ENCODE measurements at places on chromosomes 2 and 18.

DNA sequence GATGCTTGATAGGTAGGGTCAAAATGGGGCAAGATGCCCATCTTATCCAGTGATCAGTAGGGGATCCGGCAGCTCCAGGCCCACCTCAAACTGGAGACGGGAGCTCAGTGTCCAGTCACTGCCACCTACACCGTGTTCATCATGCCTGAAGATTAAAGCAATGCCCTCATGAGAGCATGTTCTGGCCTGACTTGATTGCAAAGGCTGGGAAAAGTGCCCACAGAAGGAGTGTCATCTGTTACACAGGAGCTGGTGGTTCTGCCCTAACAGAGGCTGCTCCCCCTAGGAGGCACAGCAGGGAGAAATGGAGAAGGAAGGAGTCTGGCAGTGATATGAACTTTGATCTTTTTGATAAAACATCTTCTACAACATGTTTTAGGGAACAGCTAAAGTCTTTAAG, 92.3 kb downstream of the CCBE1 start:
- DNase-seq, result no peak

DNA sequence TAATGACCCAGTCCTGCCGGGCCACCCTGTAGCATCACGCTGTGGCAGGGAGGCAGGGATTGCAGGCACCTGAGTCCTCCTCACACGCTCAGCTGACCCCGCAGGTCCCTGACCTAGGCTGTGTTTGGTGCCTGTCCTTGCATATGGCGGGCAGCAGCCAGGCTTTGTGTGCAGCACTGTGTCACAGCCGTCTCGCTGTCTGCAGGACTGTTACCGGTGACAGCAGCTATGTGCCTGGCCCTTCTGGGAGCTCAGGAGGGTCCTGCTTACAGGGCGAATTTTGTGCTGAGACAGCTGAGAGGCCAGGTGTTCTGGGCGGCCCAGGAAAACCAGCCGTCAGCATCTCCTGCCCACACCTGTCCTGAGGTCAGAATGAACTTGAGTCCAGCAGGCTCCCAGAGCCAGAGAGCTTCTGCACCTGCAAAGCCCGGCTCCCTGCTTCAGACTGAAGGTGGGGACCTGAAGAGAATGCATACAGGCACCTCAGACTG, 10.4 kb upstream of the ARID5A start:
- DNase-seq, result no peak

GRCh38 chr2:147006736-147007141, 838.1 kb upstream of the ACVR2A start:
- DNase-seq, result no peak

- DNase-seq, result no peak
Measured at GRCh38 chr2:46318579-46319460, 21.6 kb downstream of the EPAS1 start.

GRCh38 chr2:189772212-189772611, 9.6 kb upstream of the OSGEPL1 start:
- DNase-seq, result no peak

DNA sequence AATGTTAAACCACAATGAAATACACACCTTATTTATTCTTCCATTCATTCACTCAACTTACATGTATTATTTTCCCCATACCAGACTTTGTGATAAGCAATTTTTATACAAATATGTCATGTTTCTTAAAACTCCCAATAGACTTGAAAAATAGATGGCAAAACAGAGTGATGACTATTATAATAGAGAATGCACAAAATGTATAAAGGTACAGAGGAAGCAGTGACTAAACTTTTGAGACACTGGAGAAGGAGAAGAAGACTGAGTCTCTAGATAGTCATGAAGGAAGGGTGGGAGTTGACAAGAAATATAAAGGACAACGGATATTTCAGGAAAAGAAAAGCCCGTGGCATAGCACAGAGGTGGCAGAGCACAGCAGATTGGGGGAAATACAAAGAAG, 198.1 kb upstream of the SLC39A10 start:
- no peak for DNase-seq

DNA sequence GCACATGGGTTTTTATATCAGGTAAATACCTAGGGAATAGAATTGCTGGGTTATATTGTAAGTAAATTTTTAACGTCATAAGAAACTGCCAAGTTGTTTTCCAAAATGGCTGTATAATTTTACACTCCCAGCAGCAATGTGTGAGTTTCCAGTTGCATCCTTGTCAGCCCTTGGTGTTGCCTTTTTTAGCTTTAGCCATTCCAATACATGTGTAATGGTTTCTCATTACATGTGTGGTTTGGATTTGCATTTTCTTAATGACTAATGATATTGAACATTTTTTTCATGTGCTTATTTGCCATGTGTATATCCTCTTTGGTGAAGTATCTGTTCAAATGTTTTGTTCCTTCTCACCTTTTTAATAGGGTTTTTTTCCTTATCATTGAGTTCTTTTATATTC, 70.8 kb downstream of the ABI2 start:
- no peak for DNase-seq

GRCh38 chr2:17518212-17519154, at the start of gene RAD51AP2:
Gene RAD51AP2 (minus strand): TSS chr2:17518440. CDS start chr2:17518415, 25 bp downstream.
- no peak for DNase-seq

GRCh38 chr18:56579451-56579850, 58.9 kb downstream of the TXNL1 start:
- no peak for DNase-seq

DNA sequence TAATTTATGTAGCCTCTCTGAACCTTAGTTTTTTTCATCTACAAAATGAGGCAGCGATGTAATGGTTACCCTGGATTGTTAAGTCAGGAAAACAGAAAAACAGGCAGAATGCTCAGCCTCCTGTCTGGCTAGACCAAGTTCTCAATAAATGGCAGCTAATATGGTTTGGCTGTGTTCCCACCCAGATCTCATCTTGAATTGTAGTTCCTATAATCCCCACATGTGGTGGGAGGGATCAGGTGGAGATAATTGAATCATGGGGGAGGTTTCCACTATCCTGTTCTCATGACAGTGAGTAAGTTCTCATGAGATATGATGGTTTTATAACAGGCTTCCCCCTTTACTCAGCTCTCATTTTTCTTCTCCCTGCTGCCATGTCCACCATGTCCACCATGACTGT, 220.0 kb downstream of the CMPK2 start:
- DNase-seq, result no peak

DNA sequence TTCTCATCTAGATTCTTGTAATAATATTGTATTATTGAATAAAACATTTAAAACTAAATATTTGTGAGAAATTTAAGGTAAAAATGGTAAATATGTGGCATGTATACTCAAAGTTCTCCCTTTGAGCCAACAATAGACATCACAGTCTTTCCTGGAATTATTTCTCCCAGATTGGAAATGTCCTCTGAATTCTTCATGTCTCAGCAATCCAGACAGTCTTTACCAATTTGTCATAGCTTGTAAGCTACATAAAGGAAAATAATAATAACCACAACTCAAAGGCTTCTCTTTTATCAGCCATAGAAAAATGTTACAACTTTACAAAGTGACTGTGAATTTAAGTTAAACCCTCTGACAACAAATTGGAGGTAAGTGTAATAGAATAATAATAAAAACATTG, 784.9 kb downstream of the EPHA4 start:
- DNase-seq, result peak; percentile 12

DNA sequence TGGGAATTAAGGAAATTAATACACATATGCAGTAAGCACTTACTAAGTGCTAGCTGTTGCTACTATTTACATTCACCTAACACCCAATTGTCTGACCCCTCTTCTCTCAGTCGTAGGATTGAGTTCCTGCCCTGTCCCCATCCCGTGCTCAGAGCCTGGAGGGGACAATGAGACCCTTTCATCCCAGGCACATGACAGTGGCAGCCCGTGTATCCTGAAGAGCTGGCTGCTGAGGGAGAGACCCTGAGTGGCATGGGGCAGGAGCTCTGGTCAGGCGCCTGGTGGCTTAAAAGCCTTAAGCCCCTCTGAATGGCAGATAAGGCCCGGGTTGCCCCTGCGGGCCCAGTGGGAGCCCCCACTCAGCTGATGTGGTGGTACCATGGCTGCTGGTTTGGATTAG, 99.0 kb downstream of the DYSF start:
- no peak for DNase-seq

DNA sequence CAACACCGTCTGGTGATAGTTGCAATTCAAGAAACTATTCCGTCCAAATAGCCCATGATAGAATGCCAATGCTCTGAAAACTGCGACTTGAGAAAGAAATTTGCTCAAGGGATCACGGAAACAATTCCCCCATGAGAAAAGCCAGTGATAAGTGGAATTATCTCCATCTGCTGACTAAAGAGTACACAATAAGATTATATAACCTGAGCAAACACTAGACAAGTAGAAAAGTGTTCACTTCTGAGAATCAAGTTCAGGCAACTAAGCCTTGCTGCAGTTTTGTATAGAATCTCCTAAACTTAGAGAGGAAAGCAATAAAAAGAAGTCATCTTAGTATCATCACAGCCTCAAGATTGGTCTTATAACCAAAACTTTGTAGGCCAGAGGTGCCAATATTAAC, 336.3 kb upstream of the NRXN1 start:
- DNase-seq, result no peak

GRCh38 chr2:144747571-144747970, 227.7 kb upstream of the ZEB2 start:
- DNase-seq, result no peak

GRCh38 chr2:170829036-170829435, 12.3 kb downstream of the GAD1 start:
- DNase-seq, result no peak

DNA sequence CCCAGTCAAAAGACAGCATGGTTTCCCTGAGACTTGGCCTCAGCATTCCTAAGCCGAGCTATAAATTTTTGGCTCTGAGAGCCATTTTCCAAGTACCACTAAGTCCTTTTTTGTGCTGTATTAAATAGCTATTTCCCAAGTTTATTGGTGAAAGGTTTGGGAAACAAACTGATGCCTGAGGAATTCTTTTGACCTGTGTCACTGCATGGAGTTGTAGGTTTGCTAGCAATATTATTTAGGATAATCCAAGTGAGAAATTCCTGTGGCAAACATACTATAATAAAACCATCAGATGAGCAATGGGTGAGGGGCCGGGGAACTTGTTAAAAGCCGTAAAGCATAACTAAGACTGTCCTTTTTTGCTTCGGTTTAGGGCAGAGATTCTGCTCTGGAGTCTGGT, 28.4 kb downstream of the ARHGAP28 start:
- peak; percentile 60 for DNase-seq

DNA sequence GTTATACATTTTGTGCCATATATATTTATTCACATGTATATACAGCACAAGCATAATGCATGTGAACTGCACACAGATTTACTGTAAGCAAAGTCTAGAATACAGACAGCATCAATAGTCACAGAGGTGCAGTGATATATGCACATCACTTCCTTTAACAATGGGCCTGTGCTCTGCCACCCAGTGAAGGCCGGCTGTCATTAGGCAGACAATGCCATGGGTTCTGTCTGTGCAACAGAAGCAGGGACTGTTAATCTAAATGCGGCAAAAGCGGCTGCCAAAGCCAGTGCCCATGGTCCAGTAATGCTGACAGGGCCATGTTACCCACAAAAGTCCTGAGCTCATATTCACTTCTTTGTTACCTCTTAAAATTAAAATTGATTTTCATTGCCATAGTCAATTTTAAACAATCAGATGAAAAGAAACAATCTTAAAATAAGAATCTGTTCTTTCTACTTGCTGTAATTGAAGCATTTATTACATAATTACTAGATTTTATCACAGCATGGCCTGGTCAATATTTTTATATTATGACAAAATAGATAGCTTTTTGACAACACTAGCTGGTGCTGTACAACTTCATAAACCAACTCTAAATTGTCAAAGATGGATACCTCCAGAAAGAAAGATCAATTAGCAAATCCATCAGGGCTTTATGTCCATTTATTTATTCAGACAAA, 232.0 kb downstream of the STK39 start:
- no peak for DNase-seq

GRCh38 chr2:164792316-164793170, 49.1 kb downstream of the COBLL1 start:
- DNase-seq, result no peak

- no peak for DNase-seq
Measured at GRCh38 chr2:218622606-218623365, 15.1 kb downstream of the PLCD4 start.

DNA sequence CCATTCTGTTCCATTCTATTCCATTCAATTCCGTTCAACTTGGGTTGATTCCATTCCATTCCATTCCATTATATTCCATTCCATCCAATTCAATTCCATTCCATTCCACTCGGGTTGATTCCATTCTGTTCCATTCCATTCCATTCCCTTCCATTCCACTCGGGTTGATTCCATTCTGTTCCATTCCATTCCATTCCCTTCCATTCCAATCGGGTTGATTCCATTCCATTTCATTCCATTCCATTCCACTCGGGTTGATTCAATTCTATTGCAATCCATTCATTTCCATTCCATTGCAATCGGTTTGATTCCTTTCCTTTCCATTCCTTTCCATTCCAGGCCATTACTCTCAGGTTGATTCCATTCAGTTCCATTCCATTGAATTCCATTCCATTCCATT, 1138.4 kb downstream of the RPIA start:
- DNase-seq, result no peak

GRCh38 chr18:79964330-79965118, at the start of gene HSBP1L1:
Gene HSBP1L1 (plus strand): TSS chr18:79964643. CDS start chr18:79964736, 93 bp downstream.
- DNase-seq, result no peak

DNA sequence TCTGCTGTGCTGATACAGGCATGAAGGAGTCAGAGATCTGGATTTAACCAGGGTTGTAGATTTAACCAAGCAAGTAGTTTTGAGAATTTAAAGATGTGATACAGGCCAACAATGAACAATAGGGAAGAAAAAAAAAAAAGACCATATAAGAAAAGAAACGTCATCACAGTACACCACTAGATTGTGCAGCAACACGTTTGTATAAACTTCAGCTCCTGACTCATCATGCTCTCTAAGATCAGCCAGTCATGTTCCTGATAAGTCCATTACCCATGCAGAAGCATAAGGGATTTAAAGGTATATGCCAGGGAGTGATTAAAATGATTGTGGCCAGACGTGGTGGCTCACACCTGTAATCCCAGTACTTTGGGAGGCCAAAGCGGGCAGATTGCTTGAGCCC, 22.3 kb upstream of the ERICH2 start:
- DNase-seq, result no peak

DNA sequence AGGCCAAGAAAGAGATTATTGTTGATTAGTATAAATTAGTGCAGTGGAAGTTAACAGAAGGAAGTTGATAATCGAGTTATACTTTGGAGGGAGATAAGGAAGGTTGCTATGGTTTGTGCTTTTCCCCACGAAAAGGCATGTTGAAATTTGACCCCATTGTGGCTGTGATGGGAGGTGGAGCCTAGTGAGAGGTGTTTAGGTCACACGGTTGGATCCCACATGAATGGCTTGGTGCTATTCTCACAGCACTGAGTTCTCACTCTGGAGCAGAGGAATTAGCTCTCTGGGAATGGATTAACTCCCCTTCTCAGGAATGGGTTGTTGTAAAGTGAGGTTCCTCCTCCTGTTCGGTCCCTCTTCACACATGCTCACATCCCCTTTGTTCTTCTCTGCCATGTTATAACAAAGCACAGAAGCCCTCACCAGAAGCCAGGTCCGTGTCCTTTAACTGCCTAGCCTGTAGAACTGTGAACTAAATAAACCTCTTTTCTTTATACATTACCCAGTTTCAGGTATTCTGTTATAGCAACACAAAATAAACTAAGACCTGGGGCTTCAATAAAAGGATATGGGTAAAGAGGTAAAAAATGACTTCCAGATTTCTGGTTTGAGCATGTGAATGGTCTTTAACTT, 21.9 kb downstream of the PIGN start:
- DNase-seq, result no peak

- DNase-seq, result no peak
Measured at GRCh38 chr18:9016633-9017166, 85.8 kb upstream of the NDUFV2 start.

Measured in GM04503 (cell line).